ENCODE measurements at places on chromosomes 13 and 19. TPM values are rescaled to one million over a fixed set of nuclear protein-coding genes. Genes with fewer than 3 reads are reported as not detected.

The EXOC3L2 gene
- total RNA-seq: not detected

DNA sequence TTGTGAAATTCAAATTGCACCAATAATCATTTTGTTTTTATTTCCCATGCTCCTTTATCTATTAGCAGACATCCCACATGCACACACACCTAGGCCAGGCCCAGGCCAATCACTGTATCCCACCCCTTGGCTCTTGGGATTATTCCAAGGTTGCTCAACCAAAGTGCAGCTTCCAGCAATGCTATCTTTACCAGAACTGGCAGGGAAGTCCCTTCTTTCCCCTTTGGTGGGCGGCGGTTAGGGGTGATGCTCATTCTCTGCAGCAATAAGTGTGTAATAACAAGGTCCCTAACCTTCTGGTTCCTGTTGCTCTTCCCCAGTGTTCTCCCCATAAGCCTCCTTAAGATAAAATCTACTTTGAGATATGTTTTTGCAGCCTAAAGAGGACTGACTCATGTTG is 18.3 kb upstream of the KCTD12 start:
- no peak for DNase-seq

DNA sequence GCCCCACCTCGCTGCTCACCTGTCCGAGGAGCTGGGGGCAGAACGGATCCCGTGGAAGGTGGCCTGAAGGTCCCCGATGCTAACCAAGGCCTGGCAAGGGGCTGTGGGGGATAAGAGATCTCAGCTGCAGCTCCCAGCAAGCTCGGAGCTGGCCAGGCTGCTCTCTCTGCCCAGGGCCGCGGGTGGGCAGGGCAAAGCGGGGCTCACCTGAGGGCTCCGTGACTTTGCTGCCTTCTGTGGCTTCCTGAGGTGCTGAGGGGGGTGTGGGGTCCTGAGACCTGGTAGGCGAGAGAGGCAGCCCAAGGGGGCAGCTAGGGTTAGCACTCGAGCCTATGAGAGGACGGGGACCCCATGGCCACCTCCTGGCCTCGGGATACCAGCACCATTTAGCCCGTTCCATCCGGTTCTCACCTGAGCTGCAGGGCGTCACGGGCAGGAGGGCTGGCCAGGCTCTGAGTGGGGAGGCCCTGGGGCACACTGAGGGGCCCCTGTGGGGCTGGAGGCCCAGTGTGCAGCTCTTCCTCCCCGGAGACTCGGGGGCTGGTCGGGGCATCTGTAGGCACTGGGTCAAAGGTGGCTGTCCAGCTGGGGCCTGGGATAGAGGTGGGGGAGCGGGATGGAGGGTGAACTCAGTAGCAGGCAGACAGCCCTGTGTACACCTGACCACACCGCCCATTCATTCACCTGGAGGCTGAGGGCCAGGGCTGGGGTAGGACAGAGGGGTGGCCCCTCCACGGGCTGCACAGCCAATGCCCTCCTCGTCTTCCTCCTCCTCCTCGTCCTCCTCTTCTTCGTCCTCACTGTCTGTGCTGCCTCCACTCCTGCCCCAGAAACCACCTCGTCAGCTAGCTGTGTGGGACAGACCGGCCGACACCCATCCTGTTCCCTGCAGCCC is 3.1 kb upstream of the TMEM86B start:
- no peak for DNase-seq

The GPC5 gene
- total RNA-seq: 10.2 TPM

The NPAS1 gene
- 1.7 TPM for total RNA-seq

The THSD1 gene
- total RNA-seq: 0.27 TPM

The GAPDHS gene
- total RNA-seq: not detected

- peak; percentile 56 for DNase-seq
These were observed 95.2 kb downstream of the LRCH1 start for GRCh38 chr13:46648166-46648607.

DNA sequence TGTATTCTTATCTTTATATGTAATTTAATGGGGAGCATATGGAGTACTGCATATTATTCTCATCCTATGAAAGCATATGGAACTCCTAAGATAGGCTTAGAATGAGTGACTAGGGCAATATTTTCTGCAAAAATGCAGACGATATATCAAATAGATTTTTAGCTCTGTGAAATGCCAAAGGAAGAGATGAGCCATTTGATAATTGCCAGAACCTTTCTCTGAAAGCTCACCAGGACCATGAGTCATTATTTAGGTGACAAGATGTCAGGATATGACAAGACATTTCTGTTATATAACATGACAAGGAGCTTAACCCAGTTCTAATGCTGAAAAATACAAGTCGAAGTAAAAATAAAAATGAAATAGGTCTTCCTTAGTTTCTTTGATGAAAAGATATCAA is 145.0 kb downstream of the SLITRK6 start:
- no peak for DNase-seq

The POLR1G gene
- 4.3 TPM for total RNA-seq

- DNase-seq: no peak
These were observed 74.7 kb upstream of the TEX29 start for GRCh38 chr13:111245576-111246384.

The FAM216B gene
- total RNA-seq: not detected

- DNase-seq: no peak
These were observed 7.4 kb downstream of the SLC25A23 start for GRCh38 chr19:6452223-6452614.

DNA sequence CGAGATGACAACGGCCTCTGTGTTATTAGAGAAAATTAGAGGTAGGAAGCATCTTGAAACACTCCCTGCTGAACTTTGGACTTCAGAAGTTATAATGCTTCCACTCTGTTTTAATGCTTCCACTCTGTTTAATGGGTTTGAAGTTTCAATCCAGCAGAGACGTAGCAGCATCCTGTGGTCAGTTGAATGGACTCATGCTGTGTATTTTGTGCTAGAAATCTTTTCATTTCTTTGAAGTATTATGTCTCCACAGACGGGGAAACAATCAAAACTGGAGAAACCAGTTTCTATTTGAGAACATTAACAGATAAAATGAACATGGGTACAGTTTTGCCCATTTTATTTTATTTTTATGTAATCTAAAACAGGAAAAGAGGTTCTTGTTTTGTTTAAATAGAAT is 1736.2 kb downstream of the SLITRK5 start:
- DNase-seq: no peak

The LMTK3 gene
- total RNA-seq: 36.3 TPM

The HIPK4 gene
- not detected for total RNA-seq

DNA sequence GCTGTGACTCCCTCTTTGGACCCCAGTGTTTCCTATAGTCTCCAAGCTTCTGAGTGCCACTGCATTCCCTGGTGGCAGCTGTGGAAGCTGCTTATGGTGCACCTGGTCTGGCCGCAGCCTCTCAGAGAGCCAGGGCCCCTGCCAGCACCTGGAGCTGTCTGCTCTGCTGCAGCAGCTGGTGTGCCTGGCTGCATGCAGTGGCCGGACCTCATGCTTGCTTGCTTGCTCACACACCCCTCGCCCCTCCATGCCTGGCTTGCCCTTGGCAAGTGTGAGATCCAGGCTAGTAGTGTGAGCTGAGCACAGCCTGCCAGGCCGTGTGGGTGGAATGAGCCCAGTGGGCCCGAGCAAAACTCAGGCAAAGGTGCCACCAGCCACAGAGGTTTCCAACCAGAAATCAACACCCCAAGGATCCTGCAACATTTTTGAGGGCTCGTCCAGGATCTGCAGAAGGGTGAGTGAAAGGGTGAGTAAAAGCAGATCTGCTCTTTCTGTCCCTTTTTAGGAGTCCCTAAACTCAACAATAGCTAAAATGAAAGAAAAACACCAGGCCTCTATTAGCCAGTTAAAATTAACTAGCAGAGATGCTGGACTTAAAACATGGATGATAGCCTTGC is 7.6 kb upstream of the MLLT1 start:
- DNase-seq: no peak

The SWSAP1 gene
- 2.1 TPM for total RNA-seq

GRCh38 chr13:30034458-30034795 is 184.0 kb upstream of the UBL3 start:
- no peak for DNase-seq

- peak; percentile 47 for DNase-seq
These were observed 199.0 kb downstream of the GGACT start for GRCh38 chr13:100389617-100390016.

- DNase-seq: no peak
These were observed 7.8 kb upstream of the DZIP1 start for GRCh38 chr13:95652244-95652764.

- DNase-seq: no peak
These were observed 150.4 kb downstream of the POSTN start for GRCh38 chr13:37448153-37448552.

The LRRC4B gene
- 28.5 TPM for total RNA-seq

The ICAM3 gene
- 2.0 TPM for total RNA-seq

The ZMYM2 gene
- 215 TPM for total RNA-seq

- no peak for DNase-seq
These were observed 9.0 kb downstream of the KCTD4 start for GRCh38 chr13:45191874-45192273.

- no peak for DNase-seq
These were observed 183.2 kb downstream of the TUBA3C start for GRCh38 chr13:18998389-18998788.

DNA sequence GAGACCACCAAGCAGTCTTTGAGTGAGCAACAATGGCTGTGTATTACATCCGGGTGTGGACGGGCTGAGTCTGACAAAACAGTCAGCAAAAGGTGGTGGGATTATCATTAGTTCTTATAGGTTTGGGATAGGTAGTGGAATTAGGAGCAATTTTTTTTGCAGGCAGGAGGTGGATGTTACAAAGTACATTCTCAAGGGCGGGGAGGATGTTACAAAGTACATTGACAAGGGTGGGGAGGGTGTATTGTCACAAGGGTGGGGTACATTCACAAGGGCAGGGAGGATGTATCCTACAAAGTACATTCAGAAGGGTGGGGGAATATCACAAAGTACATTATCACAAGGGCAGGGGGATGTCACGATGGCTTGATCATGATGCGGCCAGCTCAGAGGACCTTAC is 15.0 kb upstream of the ZNF561 start:
- no peak for DNase-seq

DNA sequence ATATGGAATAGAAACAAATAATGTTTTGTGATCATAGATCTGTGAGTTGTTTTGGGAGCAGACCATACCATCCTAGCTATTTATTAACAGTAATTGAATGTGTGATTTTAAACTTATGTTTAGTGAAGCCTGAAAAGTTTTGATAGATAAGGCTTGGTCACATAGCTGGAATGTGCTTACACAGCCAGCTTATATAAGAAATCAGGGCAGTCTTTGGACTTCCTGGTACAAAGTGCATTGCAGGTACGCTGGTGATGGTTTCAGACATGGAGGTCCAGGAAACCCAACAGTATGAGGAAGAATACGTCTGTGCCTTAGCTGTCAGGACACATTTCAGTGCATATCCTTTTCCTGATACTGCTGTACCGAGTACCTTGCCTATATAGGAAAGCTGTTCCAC is 2316.2 kb upstream of the PCDH20 start:
- DNase-seq: no peak

The FGF22 gene
- total RNA-seq: 1.5 TPM

- DNase-seq: no peak
These were observed 100.4 kb downstream of the STK24 start for GRCh38 chr13:98476538-98476966.

DNA sequence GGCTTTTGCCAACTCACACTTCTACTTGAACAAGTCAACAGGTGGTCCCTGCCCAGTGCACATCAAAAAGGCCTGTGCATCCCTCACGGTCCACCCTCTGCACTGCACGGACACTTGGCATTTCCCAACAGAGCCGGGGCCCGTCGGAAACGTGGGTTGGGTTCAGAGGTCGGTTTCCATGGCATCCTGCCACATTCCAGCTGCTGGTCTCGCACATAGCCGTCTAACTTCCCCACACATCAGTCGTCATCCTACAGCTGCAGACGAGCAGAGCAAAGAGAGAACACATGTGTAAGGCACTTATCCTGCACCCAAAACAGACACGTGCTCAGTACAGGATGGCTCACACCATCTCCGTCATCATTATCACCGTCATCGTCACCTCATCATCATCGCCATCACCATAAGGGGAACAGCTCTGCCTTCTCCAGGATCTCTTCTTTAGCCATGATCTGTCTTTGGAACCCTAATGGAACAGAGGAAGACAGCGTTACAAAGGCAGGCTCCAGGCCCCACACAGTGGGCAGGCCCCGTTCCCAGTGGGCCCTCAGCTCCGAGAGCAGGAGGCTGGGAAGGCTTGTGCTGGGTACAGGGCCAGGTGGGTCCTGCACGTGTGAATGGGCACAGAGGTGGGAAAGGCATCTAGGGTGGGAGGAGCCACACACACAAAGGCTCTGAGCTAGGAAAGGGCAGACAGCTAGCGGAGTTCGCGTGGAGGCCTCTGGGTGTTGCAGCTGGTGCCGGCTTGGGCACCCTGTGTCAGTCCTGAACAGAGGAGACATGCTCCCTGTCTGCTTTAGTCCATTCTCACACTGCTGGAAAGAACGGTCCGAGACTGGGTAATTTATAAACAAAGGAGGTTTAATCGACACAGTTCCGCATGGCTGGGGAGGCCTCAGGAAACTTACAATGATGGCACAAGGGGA is 170.8 kb upstream of the SOX1 start:
- DNase-seq: no peak

- peak; percentile 80 for DNase-seq
These were observed 16.5 kb downstream of the VASP start for GRCh38 chr19:45523642-45524256.

Data from glutamatergic neuron (in vitro differentiated cells).